ENCODE measurements at places on chromosomes 5 and 9.
A peak's percentile ranks its signal among the peaks of the same experiment; 100 is the strongest.

- no peak for DNase-seq
These were observed 175.9 kb downstream of the ARRDC3 start for GRCh38 chr5:91207248-91207647.

GRCh38 chr9:125998837-125999503 is 251.8 kb downstream of the PBX3 start:
- no peak for DNase-seq

DNA sequence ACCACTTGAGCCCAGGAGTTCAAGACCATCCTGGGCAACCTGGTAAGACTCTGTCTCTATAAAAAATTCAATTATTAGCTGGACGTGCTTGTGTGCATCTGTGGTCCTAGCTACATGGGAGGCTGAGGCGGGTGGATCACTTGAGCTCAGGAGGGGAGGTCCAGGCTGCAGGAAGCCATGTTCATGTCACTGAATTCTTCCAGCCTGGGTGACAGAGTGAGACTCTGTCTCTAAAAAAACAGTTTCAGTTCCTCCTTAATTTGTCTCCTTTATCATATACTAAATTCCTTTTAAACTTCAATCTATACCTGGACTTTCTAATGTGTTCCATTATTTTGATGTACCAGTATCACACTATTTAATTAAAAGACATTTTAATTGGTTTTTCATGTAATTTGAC is 422.2 kb upstream of the TLE4 start:
- DNase-seq = no peak

DNA sequence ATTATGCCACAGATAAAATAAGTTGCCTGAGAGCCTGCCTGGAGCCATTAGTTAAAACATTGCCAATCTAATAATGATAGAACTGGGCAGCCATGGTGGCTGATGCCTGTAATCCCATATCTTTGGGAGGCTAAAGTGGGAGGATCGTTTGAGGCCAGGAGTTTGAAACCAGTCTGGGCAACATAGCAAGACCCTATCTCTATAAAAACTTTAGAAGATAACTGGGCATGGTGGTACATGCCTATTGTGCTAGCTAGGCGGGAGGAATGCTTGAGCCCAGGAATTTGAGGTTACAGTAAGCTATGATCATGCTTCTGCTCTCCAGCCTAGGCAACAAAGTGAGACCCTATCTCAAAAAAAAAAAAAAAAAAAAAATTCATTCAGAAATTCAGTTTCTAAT is 52.6 kb downstream of the RAI14 start:
- DNase-seq = no peak

GRCh38 chr5:172760136-172760535 is 10.9 kb downstream of the DUSP1 start:
- no peak for DNase-seq

- DNase-seq = no peak
These were observed 210.8 kb downstream of the TRIO start for GRCh38 chr5:14353726-14354474.

DNA sequence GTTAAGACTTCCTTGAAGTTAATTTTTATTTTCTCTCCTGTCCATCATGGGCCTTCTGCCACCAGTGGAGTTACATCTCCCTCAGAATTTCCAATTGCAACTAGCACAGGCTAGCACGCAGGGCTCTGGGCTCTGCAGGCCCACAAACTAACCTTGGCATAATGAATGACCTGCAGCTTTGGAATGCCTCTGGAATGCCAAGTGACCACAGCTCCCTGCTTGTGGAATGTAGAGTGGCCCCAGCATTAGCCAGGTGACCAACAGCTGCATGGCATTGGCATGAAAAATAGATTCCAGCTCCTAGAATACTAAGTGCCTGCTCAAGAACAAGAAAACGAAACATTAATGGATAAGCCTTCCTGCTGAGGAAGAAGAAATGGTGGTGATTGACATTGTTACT is 726.1 kb downstream of the BRINP1 start:
- no peak for DNase-seq

- no peak for DNase-seq
These were observed 31.7 kb downstream of the GLT6D1 start for GRCh38 chr9:135607401-135608293.

GRCh38 chr9:115198001-115198400 is 80.0 kb upstream of the TNC start:
- no peak for DNase-seq

DNA sequence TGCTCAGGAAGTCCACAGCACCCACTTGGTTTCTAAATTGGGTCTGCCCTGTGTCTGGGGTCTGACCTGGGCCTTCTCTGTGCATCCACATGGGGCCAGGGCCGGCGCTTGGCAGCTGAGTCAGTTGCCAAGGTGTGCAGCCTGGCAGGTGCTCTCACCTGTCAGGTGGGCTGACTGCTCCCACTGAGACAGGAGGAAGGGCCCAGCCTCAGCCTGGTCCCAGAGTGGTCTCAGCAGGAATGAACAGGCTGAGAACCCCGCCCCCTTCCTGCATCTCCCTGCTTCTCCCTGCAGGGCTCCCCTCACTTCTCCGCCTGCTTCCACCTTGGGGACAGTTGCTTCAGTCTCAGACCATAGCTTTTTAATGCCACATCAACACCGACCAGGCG is 60.5 kb downstream of the BARX1 start:
- no peak for DNase-seq

DNA sequence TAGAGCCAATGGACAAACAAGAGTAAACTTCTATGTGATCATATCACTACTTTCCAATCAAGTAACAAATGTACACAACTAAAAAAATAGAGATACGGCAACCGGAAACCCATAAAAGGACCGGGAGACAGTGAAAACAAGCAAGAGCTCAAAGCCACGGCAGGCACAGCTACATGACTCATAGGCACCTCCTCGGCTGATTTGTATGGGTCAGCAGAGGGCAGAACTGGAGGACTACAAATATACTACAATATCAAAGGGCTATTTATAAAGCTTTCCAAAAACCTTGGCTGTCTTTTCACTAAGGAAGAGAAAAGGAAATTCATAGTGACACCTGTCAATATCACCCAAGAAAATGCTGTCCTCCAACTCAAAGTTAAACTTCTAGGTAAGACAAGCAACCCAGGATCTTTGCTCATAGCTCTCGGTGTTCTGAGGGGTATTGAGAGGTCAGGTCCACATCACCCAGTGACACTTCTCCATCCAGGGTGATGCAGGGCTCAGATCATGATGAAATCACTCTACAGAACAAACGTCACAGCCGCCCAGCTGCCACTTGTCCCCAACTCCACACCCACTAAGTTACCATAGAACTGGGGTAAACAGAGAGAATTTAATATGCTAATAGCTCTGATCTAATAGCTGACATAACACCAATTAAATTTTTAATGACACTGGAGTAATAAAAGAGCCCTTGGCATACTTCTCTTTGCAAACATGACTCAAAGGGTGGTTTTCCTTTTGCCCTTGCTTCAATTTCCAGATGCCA is 41.3 kb downstream of the PFDN1 start:
- no peak for DNase-seq

- DNase-seq = no peak
These were observed 74.4 kb downstream of the ATG10 start for GRCh38 chr5:82046276-82046647.

- DNase-seq = no peak
These were observed 54.1 kb downstream of the MTAP start for GRCh38 chr9:21856301-21857094.

DNA sequence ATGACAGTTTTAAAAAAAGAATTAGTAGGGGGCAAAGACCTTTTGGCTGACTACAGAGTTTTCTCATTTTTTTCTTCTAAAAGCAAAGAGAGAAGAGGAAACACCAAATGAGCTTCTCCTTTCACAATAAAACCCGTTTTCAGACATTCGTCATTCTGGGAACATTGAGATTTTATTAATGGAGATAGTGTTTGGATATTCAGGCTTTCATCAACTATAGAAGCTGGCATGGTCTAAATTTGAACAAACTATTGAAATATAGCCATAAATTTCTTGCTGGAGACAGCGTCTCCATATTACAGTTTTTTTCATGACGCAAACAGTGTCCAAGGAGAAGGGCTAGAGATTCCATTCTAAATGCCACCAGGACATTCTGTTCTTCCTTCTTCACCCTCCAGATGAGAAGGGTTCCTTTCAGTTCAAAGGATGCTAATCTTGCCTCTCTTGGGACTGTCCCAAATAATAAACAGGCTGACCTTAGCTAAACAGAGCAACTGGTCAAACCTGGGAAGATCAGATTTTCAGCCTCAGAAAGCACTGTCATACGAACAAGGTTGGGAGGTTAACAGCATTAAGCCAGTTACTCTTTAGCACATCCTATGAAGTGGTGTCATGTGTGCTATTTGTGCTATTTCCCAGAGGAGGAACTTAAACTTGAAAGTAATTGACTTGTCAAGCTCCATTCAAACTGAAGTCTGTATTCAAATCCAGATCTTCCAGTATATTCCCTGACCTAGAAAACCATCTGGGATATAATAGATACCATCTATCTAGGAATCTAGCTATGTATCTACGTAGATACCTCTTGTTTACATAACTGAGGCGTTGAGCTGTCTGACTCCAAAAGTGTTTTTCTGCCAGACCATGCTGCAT is 125.6 kb downstream of the LPAR1 start:
- no peak for DNase-seq

DNA sequence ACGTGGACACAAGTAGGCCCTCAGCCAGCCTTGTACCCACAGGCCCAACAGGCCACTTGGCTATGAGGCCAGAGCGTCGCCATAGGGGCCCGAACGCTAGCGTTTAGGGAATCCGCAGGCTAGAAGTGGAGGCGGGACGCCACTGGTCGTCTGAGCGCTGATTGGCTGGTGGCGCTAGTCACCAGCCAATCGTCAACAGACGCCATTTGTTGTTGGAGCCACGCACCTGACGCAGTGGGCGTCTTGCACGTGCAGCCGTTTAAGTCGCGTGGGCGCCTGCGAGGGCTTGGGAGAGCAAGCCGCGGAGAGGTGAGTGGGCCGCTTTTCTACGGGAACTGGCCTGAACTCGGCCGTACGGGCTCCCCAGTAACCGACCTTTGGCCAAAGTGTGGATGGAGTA is at the start of gene DDX4:
DDX4 (plus strand) TSS at position 269 of the 400 bp plus-strand sequence. CDS start 903 bp downstream, outside the sequence.
- no peak for DNase-seq

GRCh38 chr5:173582216-173583111 is 34.0 kb downstream of the BOD1 start:
- no peak for DNase-seq

DNA sequence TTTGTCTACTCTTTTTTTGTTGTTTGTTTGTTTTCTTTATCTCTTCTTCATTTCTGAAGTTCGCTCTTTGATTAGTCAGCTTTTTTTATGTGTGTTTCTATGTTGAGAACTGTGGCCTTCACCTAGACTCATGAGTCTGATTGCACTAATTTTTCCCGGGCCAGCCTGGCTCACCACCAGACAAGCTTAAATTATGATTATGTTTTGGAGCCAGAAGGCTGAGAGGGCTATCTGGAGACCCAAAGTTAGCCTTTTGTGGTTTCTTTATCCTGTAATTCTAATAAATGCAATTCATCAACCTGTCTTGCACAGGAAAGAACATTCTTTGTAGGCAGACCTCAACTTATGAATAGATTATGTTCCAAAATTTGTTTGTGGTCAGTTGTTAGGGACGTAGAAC is 20.8 kb upstream of the ACTBL2 start:
- no peak for DNase-seq

DNA sequence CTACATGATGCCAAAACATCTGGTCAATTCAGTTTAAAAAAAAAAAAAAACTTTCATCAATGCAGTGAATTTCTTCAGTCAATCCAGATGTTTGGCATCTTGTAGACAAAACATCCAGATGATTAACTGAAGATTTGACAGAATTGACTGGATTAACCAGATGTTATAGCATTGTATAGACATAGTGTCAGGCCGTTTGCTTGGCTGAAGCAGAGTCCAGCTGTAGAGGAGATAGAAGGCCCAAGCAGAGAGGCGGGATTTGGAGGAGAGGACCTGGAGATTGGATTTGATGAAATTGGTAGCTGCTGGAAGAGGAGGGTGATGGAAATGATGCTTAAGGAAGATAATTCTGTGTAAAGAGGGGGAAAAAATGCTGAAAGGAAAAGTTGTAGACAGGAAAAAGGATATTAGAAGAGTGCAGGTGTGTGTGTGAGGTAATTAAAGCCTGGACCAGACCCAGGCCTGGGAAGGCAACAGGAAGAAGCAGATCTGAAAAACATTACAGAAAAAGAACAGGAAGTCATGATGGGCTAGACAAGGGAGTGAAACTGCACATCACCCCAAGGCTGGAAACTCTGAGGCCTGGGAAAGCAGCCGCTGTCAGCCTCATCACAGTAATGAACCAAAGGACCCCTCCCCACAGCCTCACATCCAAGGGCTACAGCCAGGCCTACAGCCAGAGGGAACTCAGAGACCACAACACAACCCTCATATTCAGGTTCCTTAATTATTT is 258.3 kb downstream of the CWC27 start:
- DNase-seq = no peak

DNA sequence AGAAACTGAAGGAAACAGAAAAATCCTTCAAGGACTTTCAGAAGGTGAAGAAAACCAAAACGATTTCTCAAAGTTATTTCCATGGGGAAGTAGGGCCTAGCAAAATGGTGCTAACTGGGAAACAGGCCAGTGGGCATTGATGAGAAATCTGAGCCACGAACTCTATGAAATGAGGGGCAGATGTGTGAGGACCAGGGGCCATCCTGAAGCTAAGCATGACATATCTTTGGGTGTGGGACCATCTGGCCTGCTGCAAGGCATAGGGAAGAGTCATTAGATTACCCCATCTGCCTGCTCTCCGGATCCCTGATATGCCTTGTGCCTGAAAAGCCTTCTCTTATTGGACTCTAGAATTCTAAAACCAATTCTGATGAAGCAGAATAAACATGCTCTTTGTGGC is 143.8 kb downstream of the PALM2AKAP2 start:
- DNase-seq = no peak

DNA sequence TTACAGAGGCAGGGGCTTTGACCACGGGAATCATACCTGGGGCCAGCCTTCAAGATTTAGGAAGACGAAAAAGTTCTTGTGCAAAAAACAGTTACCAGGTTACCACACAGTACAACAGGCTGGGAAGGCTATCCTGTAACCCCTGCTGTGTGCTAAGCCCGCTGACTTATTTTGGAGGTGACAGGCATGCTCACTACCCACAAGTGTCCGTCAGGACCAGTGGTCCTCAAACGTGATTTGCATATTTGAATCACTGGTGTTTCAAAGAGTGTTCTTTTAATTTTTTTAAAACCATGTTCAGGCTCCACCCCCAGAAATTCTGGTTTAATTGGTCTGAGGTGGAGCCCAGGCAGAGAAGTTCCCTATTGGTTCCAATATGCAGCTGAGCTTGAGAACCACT is 146.6 kb downstream of the TTLL11 start:
- no peak for DNase-seq

GRCh38 chr5:76720988-76721569 is 5.2 kb downstream of the F2R start:
- no peak for DNase-seq

GRCh38 chr5:36690041-36690961 is 83.9 kb downstream of the SLC1A3 start:
- peak; percentile 49 for DNase-seq

- DNase-seq = no peak
These were observed 151.6 kb downstream of the SIL1 start for GRCh38 chr5:139046551-139046950.
